Immature natural killer cell (primary cell): ENCODE measurements at places on chromosomes 7 and 10.

GRCh38 chr10:113767222-113767621, 15.7 kb downstream of the PLEKHS1 start:
- no peak for DNase-seq
- no peaks in the 10 kb centered on the region for H3K4me1 ChIP-seq
- H3K36me3 ChIP-seq: peaks cover 4% of the 10 kb centered on the region

- H3K27ac ChIP-seq: no peak overlapping the region
- H3K27me3 ChIP-seq: no peaks in the 10 kb centered on the region
- no peak overlapping the region for H3K4me3 ChIP-seq
Measured at GRCh38 chr7:133857376-133858119, 269.6 kb upstream of the LRGUK start.

DNA sequence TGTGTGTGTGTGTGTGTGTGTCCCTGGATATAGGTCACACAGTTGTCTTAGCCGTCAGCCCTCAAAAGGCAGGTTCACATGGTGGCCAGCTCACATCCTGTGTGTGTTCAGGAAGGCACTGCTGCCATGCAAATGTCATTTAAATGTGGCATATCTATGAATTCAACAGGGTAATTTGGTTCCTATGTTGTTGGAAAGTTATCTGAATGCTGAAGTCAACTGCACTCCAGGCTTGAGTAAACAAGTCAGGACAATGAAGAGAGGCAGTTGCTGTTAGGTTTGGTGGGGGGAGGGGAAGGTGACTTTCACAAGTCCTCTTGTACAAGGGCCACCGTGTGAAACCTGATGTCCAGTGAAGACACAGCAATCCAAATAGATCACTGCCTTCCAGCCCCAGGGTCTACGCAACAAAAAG, 61.1 kb downstream of the PTPRE start:
- DNase-seq: no peak
- H3K27ac ChIP-seq: no peak overlapping the region
- peaks cover 4% of the 10 kb centered on the region for H3K27me3 ChIP-seq
- H3K4me1 ChIP-seq: peaks cover 6% of the 10 kb centered on the region
- no peaks in the 10 kb centered on the region for H3K36me3 ChIP-seq

GRCh38 chr7:28731092-28731658, 227.0 kb downstream of the TRIL start:
- no peaks in the 10 kb centered on the region for H3K27me3 ChIP-seq
- H3K36me3 ChIP-seq: no peaks in the 10 kb centered on the region
- H3K27ac ChIP-seq: no peak overlapping the region
- no peaks in the 10 kb centered on the region for H3K4me1 ChIP-seq
- H3K4me3 ChIP-seq: no peak overlapping the region
- no peak for DNase-seq
